ENCODE measurements at places on chromosomes 3 and 15.

DNA sequence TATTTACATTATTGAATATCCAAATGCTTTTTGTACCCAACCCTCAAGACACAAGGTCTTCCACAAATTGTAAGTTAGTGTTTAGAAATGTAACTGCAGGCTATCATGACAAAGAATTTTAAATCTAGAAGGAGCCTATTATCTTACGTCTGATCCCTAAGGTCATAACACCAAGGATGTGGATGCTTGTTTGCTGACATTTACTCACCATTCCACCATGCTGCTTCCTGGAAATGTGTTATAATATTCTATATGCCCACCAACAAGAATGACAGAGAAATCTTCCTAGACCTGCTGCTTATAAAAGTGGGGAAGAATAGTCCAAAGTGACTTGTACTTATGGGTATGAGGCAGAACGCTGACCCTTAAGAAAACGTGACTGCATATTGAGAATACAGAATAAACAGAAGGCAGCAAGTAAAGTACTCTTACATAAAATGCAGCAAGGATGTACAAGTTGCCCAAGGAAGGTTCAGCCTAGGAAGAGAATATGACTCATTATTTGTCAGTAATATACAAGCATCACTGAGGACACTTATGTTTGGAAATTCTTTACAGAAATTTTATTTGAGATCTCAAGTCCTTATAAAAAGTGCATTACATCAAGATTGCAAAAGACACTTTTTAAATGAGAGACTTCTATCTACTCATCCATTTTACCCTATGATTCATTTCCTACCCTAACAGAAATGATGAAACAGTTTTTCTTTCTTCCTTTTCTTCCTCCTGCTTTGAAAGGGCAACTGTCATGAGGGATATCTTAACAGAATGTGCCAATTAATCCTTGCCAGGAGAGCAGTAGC is 59.6 kb downstream of the ESYT3 start:
- no peak for DNase-seq

- DNase-seq = no peak
These were observed 10.7 kb upstream of the TRPM7 start for GRCh38 chr15:50697109-50697797.

- DNase-seq = no peak
These were observed 3.2 kb downstream of the DUOX1 start for GRCh38 chr15:45132844-45133560.

GRCh38 chr3:79414806-79415205 is 353.0 kb downstream of the ROBO1 start:
- no peak for DNase-seq

GRCh38 chr3:4634894-4635293 is 141.7 kb downstream of the ITPR1 start:
- no peak for DNase-seq

- no peak for DNase-seq
These were observed 68.1 kb upstream of the NMNAT3 start for GRCh38 chr3:139745831-139746230.

DNA sequence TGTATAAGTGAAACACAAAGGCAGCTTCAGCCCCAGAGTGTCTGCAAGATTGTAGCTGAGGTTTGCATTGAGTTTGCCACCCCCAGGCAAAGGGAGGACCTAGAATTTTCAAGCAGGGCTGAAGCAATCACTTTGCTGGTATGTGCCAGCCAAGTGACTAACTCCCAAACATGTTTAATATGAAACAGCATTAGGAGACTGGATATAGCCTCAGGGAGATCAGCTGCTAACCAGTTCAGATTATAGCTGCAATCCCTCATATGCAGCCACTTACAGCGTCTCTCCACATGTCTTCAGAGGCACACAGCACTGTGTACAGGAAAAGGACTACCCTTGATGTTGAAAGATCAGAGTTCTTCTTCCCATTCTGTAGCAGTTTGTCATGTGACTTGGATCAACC is 38.4 kb upstream of the PPP2R3A start:
- no peak for DNase-seq

GRCh38 chr15:73907035-73907408 is 19.2 kb upstream of the LOXL1 start:
- DNase-seq = no peak

GRCh38 chr3:48151807-48152427 is 36.3 kb downstream of the CDC25A start:
- no peak for DNase-seq

GRCh38 chr15:79501086-79501485 is 69.0 kb downstream of the MINAR1 start:
- no peak for DNase-seq

- no peak for DNase-seq
These were observed 181.0 kb upstream of the CGNL1 start for GRCh38 chr15:57195326-57195725.

DNA sequence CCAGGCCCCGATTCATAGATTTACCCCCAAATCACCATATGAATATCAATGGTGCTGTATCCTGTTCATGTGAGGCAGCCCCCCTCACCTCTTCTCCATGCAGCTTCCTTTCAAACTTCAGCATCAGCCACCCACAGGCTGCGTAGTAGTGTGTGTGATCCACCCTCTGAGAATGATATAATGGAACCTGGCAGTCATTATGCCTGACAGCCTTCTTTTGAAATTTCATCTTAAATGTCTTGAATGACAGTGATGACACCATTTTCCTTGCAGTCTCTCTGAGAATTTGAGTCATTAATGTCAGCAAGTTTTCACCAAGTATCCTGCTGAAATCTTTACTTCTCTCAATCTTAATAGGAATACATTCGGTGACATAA is 3.5 kb upstream of the CLRN1 start:
- no peak for DNase-seq

- DNase-seq = no peak
These were observed 142.4 kb upstream of the KCNMB2 start for GRCh38 chr3:178393824-178394223.

- no peak for DNase-seq
These were observed 250.6 kb upstream of the LYSMD4 start for GRCh38 chr15:99983886-99984286.

- DNase-seq = no peak
These were observed 14.5 kb upstream of the RBSN start for GRCh38 chr3:15113471-15113870.

- DNase-seq = no peak
These were observed 1.3 kb downstream of the STT3B start for GRCh38 chr3:31534065-31534425.

DNA sequence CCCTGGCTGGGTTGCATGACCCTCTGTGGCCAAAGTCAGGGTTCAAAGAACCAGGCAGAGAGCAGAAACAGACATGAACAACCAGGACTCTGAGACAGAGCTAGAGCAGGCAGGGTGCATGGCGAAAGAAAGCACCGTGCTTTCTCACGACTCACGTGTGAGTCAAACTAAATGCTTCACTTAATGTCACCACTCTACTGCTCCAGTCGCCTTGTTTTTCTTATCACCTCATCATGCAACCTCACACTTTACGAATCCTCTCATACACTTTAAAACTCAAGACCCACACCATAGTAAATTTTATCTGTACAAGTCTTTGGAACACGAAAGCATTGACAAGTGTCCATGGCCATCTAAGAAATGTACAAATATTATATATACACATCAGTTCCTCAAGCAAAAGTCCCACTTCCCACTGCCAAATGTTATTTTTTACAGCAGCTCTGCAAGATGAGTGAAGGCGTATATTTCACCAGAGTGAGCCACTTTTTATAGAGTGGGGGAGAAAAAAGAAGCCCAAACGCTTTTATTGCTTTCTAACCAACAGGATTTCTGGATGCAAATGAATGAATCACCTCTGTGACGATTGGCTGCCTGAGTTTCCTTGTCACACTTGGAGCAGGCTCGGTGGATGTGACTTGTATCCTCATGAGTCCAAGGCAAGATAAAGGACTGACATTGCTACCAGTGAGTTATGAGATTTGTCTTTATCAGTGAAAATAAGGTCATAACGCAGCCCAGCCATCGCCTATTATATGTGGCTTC is 16.0 kb upstream of the MEGF11 start:
- DNase-seq = no peak

GRCh38 chr3:115040673-115041286 is 106.3 kb downstream of the ZBTB20 start:
- no peak for DNase-seq

Data from activated CD8-positive, alpha-beta memory T cell treated with anti-CD3 and anti-CD28 coated beads for 1 hour (primary cell).